ENCODE measurements at places on chromosomes 11 and 22.

DNA sequence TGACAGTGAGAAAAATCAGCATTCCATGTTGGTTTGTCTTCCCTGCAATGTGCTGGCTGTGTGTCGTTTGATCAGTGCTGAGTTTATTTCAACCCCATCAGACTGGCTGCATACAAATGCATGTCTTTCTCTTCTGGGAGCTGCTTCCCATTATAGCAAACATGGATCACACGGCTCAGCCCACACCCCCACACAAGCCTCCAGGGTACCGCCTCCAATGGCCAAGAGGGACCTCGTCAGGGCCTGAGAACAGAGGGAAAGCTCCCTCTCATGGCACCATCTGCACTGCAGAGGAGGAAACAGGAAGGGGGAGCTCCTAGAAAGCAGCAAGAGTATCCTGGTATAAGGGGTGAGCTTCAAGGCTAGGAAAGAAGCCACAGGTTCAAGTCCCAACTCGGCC is 214.2 kb downstream of the LARGE1 start:
- no peak for DNase-seq

GRCh38 chr11:1017269-1018005 is 19.1 kb downstream of the MUC6 start:
- no peak for DNase-seq

- DNase-seq, result no peak
Observed at GRCh38 chr11:42013656-42014201, 554.3 kb upstream of the LRRC4C start.

DNA sequence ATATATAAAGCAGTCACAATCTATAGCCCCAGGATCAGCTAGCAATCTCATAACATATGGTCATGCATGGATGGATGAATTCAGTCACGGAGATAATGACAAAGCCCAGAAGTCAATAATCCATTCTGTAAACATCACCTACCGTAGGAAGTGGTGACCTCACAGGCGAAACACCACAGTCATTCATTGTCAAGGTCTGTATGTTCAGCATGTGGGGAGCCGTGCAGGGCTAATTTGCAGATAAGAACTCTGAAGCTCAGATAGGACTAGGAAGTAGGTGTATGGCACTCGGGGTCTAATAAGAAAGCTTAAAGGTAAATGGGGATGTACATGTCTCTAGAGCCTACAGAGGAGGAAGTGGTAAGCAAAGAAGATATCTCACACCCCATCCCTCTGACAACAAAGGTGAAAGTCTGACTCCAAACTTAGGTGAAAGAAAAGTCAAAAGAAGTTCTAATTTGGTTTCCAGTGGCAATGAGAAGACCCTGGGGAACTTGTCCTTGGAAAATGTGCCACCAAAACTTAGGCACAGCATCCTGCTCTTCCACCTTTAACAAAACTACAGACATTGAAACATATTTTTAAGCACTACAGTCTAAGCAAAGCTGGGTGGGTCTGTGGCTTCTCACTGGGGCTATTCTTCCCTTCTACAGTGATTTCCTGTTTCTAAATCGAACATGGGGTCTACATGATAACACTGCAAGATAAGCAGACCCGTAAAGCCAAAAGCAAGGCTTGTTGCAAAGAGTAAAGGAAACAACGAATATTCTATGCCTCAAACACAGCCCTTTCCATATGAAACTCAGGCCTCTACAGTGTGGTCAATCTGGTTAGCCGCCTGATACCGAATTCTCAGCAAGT is 5.2 kb downstream of the CRTAM start:
- no peak for DNase-seq

- no peak for DNase-seq
Observed at GRCh38 chr11:113332638-113333329, 18.4 kb downstream of the TTC12 start.

DNA sequence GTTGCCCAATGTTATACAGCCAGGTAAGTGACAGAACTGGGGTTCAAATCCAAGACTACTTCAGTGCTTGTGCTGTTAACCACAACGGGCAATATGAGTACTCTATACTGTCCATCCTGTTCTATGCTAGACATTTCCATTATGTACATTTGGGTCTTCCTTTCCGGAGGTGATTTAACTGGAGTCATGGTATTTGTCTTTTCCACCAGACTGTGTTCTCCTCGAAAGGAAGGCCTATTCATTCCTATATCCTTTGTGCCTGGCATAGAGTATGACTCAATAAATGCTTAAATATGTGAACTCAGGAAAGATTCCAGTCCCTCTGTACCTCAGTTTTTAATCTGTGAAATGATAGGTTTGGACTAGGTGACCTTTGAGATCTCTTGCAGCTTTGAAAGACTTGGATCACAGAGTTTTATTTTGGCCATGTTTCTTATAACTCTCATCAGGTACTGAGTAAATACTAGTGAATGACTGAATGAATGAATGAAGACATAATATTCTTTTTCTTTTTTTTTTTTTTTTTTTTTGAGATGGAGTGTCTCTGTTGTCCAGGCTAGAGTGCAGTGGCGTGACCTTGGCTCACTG is 6.6 kb downstream of the RNF121 start:
- no peak for DNase-seq

GRCh38 chr22:31085928-31086327 is 4.8 kb downstream of the SMTN start:
- no peak for DNase-seq

- DNase-seq, result no peak
Observed at GRCh38 chr11:15006139-15006759, 34.1 kb upstream of the CALCA start.

DNA sequence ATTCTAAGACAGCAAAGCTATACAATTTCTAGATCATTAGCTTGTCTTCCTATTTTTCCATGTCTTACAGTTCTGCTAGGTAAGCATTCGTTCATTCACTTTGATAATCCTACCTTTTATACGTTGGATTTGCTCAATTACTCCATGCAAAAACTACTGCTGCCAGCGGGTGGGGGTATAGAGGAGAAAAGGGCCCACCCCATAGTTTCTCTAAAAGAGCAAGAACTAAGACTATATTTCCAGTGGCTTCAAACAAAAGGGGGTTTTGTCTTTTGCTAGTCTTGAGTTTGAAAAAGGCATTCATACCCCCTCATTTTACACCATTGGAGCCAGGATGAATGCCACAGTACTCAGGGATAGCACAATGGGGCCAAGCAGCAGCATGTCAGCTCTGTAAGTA is 155.7 kb downstream of the WT1 start:
- no peak for DNase-seq

DNA sequence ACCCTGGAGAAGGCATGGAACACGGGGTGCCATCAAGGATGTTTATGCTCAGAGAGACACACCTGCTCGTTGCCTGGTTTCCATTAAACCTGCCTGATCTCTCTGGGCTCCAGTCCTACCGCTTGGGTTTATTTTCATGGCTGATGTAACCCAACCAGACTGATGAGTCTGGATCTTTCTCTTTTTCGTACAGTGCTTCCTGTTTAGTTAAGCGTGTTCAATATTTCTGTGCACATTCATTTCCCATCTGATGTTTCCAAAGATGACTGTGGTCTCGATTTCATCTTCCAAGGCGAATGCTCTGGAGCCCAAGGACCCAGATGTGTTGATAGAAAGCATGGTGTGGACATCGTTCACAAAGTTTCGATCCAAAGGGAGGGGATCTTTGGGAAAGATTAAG is 84.3 kb downstream of the SNX19 start:
- no peak for DNase-seq

DNA sequence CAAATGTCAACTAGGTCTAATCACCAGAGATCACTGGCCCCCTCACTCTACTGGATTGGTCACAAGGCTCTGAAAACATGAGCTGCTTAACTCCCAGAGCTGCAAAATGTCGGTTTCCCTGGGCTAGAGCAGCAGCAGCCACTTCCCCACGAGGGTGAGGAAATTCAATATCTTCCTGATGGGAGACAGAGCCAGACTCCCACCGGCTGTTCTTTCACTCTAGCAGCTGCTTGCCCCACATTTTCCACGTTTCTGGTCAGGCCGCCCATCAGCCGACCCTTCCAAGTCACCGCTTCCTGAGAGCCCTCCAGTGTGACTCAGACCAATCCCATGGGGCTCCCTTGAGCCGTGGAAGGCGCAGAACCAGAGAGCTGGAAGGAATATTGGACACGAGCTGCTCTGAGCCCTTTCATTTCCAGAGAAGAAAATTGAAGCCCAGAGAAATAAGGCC is 227.0 kb downstream of the ADAMTS15 start:
- no peak for DNase-seq

- no peak for DNase-seq
Observed at GRCh38 chr11:119029340-119030028, 1.2 kb downstream of the SLC37A4 start.

GRCh38 chr11:3834664-3835461 is 5.9 kb downstream of the RHOG start:
- no peak for DNase-seq

DNA sequence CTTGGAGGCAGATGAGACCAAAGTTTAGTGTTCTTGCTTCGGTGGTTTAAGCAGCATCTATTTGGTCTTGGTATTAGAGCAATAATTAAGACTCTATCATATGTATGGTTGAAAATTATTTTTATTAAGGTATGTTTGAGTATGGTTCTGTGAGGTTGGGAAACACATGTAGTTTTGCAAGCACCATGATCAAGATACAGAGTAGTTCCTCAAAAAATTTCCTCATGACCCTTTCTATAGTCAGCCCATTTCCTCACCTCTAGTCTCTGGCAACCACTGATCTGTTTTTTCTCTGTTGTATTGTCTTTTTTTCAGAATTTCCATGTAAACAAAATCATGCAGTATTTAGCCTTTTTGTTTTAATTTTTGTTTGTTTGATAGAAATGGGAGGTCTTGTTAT is 18.4 kb downstream of the MTMR3 start:
- DNase-seq, result no peak

DNA sequence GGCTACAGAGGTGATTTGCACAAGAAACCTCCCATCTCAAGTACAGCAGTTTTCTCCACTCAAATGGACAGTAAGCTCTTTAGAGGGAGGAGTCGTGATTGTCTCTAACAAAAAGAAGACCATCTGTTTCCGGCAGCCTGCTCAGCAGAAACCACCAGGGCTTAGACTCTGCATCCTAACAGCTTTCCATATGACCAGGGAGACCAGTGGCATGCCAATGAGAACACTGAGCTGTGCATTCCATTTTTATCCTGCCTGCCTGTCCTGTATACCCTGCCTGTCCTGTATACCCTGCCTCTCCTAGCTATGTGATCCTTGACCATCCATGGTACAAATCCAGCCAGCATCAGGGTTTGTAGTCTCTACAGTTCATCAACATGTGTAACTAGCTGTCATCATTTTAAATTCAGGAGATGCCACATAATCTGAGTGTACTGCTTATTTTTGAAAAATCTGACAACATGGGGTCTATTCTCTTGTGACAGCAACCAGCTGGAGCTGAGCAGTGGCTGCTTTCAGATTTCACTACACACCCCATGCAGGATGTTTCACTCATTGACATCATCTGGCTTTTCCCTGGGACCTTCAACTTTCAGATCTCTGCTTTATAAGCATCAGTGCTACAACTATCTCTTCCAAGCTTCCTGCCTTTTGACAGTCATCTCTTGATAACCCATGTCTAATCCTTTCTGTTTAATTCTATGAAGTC is 50.5 kb upstream of the POU2AF2 start:
- no peak for DNase-seq

- no peak for DNase-seq
Observed at GRCh38 chr11:41459465-41460401, at the start of gene LRRC4C. TSS of gene LRRC4C (minus strand) at chr11:41459652.

DNA sequence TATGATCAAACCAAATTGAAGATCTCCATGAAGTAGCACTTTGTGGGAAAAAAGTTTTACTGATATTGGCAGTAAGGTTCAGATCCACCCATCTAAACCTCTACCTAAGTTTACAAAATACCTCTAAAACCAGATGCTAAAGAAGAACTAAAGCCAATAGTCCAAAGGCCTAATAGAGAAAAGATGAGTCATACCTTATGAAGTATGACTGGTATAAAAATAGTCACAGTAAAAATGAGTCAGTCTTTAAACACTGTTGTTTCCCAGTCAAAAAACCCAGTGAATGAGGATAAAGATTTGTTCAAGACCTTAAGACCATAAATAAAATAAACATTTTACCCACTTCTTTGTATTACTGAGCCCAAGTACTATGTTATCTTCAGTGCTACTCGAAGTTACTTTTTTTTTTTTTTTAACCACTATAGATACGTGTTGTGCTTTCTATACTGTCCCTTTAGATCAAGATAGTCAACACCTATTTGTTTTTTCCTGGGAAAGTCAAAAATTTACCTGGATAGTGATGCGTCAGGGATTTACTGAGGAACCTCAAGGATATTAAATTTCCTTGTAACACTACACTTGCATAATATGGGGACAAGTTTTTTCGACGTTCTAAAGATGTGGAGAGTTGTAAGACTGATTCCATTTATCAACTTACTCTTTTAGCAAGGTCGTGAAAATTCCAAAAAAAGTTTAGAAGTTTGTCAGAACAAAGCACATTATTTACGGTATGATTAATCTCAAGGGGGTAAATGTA is 87.3 kb downstream of the CCDC73 start:
- no peak for DNase-seq

GRCh38 chr22:20943104-20943933 is 23.7 kb upstream of the AIFM3 start:
- no peak for DNase-seq

DNA sequence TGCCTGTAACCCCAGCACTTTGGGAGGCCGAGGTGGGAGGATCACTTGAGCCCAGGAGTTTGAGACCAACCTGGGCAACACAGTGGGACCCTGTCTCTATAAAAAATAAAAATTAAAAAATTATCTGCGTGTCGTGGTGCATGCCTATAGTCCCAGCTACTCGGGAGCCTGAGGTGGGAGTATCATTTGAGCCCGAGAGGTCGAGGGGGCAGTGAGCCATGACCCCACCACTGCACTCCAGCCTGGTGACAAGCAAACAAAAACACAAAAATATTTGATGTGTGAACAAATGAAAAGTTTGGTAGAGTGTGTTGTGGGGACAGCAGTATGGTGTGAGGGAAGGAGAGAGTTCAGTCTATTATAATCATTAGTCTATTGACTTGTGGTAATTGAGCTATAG is 90.8 kb upstream of the PARVA start:
- no peak for DNase-seq

- DNase-seq, result no peak
Observed at GRCh38 chr11:117770061-117770460, 27.0 kb downstream of the DSCAML1 start.

GRCh38 chr11:66886671-66887221 is 29.9 kb downstream of the LRFN4 start:
- no peak for DNase-seq

- DNase-seq, result no peak
Observed at GRCh38 chr11:122453586-122453985, 201.9 kb upstream of the UBASH3B start.

- no peak for DNase-seq
Observed at GRCh38 chr11:113065330-113065729, 104.1 kb downstream of the NCAM1 start.

- no peak for DNase-seq
Observed at GRCh38 chr22:19086417-19086816, 35.8 kb downstream of the DGCR2 start.

DNA sequence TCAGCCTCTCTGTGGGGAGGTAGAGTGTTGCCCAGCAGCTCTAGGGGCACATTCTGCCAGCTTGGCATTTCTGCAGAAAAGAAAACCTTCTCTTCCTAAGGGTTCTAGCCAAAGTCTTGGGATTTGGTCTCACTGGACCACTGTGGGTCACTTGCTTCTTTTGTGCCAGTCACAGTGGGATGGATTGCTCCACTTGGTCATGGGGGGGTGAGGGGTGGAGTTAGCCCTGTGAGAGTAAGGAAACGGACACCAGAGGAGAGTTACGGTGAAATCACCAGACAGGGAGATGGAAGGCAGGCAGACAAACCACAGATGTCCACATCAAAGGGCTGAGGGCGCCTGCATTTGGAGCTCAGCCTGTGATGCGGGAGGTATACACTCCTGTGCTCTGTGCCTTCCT is 10.8 kb downstream of the SGSM1 start:
- no peak for DNase-seq

GRCh38 chr11:70707821-70708220 is 309.5 kb downstream of the CTTN start:
- DNase-seq, result no peak
